DMS 273 treated with DMSO at 0.1 percent for 48 hours (cell line): ENCODE measurements at places on chromosomes 2 and 18.

DNA sequence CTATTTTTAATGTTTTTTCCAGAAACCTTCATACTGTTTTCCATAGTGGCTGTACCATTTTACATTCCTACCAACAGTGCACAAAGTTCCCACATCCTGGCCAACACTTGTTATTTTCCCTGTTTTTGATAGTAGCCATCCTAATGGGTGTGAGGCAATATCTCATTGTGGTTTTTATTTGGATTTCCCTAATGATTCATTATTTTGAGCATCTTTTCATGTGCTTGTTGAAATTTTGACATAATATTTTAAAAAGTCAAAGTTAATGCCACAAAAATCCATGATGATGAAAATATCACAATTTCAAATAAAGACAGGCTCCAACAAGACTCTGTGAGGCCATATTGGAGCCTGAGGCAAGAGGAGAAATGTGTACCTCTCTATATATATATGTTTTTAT, 50.2 kb downstream of the VWA3B start:
- no peak for DNase-seq

DNA sequence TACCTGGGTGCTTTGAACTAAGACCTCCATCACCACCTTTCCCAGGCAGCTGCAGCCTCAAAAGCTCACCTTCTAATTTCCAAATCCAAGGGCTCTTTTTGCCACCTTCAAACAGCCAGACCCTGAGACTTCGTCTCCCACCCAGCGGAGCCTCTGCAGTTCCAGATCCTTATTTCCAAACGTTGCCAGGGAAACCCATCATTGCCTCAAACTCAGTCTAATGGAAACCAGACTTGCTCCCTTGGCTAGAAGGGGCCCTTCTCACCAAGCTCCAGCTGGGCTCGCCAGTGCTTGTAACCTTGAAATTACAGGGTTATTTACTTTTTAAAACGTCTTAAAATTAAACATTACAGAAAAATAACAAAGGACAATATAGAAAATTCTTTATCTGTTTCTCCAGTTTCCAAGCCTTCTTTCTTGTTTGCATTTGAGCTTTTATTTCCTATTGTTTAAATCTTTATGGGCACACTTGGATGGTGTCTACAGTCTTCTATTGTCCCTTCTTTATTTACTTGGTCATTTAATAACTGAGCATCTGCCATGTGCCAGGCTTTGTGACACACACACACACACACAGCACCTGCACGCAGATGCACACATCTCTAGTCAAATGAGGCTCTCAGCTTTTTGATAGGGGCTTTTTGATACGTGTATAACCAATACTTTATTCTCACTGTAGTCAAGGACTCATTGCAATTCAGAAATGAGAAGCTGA, 36.1 kb downstream of the TRPM8 start:
- no peak for DNase-seq

GRCh38 chr2:36445185-36445866, 89.7 kb downstream of the CRIM1 start:
- DNase-seq: no peak

DNA sequence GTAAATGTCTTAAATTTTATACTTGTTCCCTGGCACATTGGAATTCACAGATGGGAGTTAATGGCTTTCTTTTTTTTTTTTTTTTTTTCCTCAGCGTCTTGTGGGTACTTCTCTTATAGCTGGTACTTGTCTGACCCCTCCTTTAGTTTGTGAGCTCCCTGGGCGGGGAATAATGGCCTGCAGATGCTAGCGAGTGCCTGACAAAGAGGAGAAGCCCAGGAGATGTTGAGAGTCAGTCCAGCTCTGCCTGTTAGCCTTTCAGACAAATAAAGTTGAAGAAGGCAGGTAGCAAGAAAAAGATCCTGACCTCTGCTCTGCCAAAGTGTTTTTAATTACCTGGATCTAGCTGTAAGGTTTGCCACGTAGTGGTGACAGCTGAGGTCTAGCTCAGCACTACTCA, 6.6 kb downstream of the BCL2L11 start:
- DNase-seq: no peak
